ENCODE measurements at places on chromosomes 2 and 18.

- DNase-seq = no peak
These were observed 69.3 kb downstream of the BCL11A start for GRCh38 chr2:60484133-60484645.

- no peak for DNase-seq
These were observed 5.4 kb upstream of the IL1R1 start for GRCh38 chr2:102137138-102137537.

DNA sequence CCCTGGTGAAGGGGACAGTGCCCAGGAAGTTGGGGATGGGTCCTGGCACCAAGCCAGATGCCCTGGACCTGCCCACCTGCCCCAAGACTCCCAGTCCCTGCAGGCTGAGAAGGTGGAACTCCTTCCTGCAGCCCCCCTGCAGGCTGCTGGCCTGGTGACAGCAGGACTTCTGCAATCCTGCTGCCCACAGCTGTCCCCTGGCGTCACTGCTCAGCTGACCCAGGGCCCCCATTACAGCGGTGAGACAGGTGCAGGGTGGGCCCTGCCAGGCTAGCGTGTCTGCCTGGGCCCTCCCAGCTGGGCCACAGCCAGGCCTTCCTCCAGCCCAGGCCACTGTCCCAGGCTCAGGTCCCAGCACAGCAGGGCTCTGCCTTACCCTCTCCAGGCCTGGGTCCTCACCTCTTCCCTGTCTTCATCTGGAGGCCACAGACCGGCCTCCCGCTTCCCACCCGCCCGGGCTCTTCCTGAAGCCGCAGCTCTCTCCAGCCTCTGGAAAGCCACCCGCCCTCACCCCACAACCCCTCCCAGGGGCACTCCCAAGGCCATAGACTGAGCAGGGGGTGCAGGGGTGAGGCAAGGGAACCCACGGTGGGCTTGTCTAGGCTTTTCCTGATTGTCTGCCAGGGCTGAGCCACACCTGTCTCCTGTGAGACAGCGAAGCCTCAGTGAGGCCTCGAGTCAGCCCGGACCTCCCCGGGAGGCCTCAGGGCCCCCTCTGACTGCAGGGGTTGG is 8.8 kb upstream of the ERFE start:
- DNase-seq = no peak

DNA sequence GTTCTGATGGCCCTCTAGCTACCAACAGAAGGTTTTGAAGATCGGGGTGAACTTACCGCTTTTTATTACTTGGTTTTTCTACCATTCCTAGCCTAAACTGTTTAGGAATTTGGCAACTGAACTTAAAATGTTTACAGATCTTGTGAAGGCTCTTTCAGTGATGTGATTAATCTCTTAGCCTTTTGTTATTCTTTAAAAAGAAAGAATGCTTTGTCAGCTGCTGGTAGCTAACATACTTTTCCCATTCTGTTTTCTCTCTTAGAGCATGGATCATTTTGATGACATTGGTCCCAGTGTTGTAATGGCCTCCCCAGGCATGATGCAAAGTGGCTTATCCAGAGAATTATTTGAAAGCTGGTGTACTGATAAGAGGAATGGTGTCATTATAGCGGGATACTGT is 18.1 kb downstream of the CPSF3 start:
- no peak for DNase-seq

- DNase-seq = no peak
These were observed 114.0 kb downstream of the SP3 start for GRCh38 chr2:173851141-173851641.

GRCh38 chr2:162795312-162795711 is 43.3 kb downstream of the KCNH7 start:
- no peak for DNase-seq

- DNase-seq = no peak
These were observed 15.6 kb upstream of the ASAP2 start for GRCh38 chr2:9191041-9191481.

DNA sequence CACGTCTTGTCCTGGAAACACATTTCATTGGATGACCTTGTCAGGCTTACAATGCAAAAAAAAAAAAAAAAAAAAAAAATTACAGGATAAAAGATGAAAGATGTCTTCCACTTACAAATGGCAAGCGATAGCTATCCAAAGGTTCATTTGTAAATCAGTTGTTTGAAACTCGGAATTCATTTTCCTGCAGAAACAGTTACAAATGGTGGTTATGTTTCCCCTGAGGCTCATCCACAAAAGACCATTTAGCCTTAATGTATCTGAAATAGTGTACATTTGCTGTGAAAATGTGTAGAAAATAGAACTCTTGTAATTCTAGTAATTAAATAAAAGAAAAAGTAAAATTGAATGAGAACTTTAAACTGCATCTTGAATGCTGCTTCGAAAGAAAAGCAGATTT is 25.9 kb downstream of the DPP10 start:
- DNase-seq = no peak
